Natural killer cell treated with Interleukin-12 subunit alpha and Interleukin-12 subunit beta and Interleukin-15 and Interleukin-18, amount 100 ng/mL, for 72 hours (primary cell): ENCODE measurements at places on chromosomes 12 and 14. TPM values are rescaled to one million over a fixed set of nuclear protein-coding genes. Genes with fewer than 3 reads are reported as not detected.

CAND1 gene
- 161 TPM for total RNA-seq

VIPAS39 gene
- 19.0 TPM for total RNA-seq

TSHR gene
- not detected for total RNA-seq

C1QL4 gene
- total RNA-seq = not detected

PTMS gene
- total RNA-seq = 50.4 TPM

FOXG1 gene
- not detected for total RNA-seq

RAD9B gene
- total RNA-seq = 0.62 TPM

RTN1 gene
- total RNA-seq = not detected

NRL gene
- 2.2 TPM for total RNA-seq

RNU4-1 gene
- total RNA-seq = 1,386 TPM
